ENCODE measurements at places on chromosomes 12 and 14.
A peak's percentile ranks its signal among the peaks of the same experiment; 100 is the strongest.

GRCh38 chr12:86050010-86050409 is 175.9 kb downstream of the NTS start:
- DNase-seq, result no peak

DNA sequence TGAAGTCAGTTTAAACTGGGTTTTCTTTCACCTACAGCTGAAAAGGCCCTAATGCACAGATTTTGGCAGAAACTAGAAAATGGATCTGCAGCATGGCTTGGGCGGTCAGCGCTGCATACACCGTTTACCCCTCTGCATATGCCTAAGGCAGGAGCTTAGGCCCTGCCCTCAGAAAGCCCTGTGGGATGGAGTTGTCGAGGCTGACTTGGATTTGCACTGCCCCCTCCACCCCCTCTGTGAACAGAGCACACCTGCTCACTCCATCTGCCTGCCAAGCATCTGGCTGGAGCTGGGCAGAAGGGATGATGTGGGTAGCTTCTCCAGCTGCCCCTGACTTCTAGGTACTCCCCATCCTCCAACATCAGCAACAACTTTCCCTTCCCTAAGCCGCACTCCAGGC is 41.9 kb downstream of the TTC7B start:
- no peak for DNase-seq

GRCh38 chr12:46108721-46109120 is 118.3 kb upstream of the SCAF11 start:
- DNase-seq, result no peak

GRCh38 chr12:113551563-113551962 is 79.9 kb upstream of the LHX5 start:
- DNase-seq, result no peak

GRCh38 chr12:49160399-49160798 is 28.5 kb downstream of the TUBA1A start:
- DNase-seq, result no peak

DNA sequence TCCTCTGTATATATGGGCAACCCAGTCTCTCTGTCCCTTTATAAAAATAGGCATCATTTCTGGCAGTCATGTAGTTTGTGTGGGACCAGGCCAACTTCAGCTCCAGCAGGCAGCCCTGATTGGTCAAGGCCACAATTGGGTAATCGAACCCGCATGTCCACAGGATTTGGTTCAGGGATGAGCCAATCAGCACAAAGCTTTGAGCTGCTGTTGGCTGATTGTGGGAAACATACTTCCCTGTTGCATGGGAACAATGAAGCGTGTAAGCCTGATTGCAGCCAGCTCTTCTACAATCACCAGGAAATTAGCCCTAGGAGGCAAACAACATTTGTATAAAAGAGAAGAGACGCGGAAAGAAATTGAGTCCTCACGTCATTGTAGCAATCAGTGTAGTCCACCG is 328.6 kb downstream of the PCNX1 start:
- DNase-seq, result peak; percentile 39

DNA sequence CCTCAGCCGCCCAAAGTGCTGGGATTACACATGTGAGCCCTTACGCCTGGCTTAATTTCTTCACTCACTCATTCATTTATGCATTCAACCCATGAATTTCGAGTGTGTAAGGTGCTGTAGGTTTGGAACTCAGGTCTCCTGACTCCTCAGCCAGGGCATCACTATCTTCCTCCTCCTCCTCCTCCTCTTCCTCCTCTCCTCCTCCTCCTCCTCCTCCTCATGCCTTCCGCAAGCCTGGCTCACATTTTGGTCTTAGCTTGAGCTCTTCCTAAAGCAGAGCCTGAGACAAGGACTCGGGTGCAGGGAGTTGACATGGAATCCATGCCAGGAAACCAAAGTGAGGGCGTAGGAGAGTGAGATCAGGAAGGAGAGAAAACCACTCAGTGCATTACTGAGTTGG is 20.8 kb upstream of the CHGA start:
- no peak for DNase-seq

DNA sequence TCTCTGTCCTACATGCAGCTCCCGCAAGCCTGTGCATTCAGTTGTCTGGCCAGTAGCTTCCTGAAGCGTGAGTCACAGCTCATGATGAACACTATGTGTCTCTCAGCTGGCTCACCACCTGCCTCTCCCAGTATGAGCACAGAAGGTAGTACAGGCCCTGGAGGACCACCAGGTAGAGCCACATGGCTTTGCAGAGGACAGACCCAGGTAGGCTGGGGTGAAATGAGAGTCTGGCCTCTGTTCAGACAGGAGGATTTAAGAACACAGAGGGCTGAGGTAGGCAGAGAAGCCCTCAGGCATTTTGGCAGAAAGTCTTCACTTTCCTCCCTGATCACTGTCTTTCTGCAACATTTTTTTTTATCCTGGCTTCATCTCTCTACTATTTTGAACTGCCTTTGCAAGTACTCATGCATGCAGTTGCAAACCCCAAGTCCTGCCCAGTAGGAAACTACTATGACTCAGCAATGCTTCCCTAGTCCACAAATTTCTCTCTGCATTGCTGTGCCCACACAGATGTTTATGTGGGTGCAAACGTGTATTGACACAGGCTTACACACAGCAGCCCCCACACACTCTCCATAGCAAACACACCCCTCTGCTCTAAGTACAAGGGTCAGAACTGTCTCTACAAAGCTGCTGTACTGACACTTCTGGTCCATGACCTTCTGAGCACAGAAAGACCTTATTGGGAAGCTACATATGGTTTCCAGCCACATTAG is 7.2 kb upstream of the SDR9C7 start:
- DNase-seq, result peak; percentile 38

GRCh38 chr12:116661341-116661740 is 76.5 kb downstream of the SPRING1 start:
- DNase-seq, result no peak

- DNase-seq, result no peak
These were observed 442.1 kb upstream of the PDE3A start for GRCh38 chr12:19926266-19926665.
